ENCODE measurements at places on chromosomes 5 and 9. TPM values are rescaled to one million over a fixed set of nuclear protein-coding genes. Genes with fewer than 3 reads are reported as not detected.

Gene CDKN2B
- not detected for total RNA-seq

Gene IFNA10
- total RNA-seq = not detected

Gene TOR4A
- 0.42 TPM for total RNA-seq

Gene LVRN
- not detected for total RNA-seq

Gene KCNMB1
- total RNA-seq = not detected

Gene ARL14EPL
- 0.44 TPM for total RNA-seq

- DNase-seq = no peak
Observed at GRCh38 chr9:88106492-88106891, 31.8 kb downstream of the SPATA31C2 start.

GRCh38 chr5:153896701-153897100 is 142.0 kb downstream of the FAM114A2 start:
- no peak for DNase-seq

DNA sequence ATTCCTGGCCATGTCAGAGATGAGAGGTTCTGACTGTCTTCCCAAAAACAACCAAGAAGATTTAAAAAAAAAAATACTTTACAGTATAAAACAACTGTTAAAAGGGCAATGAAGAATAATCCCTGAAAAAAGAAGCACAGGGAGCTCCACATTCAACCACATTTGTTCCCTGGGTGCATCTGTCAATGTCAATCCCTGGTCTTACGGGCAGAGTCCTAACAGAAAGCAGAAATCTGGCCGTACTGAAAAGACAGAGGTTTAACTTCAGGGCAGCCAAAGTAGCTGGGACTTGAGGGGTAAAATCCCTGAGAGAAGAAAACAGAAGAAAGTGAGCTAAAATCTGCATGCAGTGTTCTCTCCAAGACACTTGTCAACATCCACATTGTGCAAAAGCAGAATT is 76.6 kb downstream of the RICTOR start:
- DNase-seq = no peak

GRCh38 chr5:101424530-101425175 is 521.6 kb upstream of the ST8SIA4 start:
- no peak for DNase-seq

GRCh38 chr5:138819081-138819480 is 56.1 kb downstream of the LRRTM2 start:
- DNase-seq = no peak

- DNase-seq = no peak
Observed at GRCh38 chr5:171562822-171563221, 143.4 kb downstream of the FGF18 start.

DNA sequence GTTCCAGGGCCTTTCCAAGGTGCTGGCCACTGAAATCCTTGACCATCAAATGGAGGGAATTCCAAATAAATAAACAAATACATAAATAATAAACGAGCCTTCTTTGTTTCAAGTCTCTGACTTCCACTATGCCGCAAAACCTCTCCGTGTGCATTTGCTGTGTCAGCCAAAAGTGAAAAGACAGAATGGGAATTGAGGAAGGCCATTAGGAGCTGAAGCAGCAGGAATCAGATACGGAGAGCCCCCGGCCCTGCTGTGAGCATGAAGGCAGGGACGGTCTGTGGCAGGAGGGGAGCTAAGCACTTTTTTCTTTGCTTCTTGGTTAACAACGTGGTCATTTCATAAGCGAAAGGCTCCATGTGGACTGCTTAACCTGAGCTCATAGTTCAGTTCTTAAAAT is 26.1 kb downstream of the PLPPR1 start:
- no peak for DNase-seq

GRCh38 chr9:12739014-12739652 is 35.7 kb upstream of the LURAP1L start:
- no peak for DNase-seq

GRCh38 chr5:144549580-144549979 is 378.9 kb downstream of the KCTD16 start:
- DNase-seq = no peak

- no peak for DNase-seq
Observed at GRCh38 chr5:67773411-67774266, 441.9 kb upstream of the PIK3R1 start.

DNA sequence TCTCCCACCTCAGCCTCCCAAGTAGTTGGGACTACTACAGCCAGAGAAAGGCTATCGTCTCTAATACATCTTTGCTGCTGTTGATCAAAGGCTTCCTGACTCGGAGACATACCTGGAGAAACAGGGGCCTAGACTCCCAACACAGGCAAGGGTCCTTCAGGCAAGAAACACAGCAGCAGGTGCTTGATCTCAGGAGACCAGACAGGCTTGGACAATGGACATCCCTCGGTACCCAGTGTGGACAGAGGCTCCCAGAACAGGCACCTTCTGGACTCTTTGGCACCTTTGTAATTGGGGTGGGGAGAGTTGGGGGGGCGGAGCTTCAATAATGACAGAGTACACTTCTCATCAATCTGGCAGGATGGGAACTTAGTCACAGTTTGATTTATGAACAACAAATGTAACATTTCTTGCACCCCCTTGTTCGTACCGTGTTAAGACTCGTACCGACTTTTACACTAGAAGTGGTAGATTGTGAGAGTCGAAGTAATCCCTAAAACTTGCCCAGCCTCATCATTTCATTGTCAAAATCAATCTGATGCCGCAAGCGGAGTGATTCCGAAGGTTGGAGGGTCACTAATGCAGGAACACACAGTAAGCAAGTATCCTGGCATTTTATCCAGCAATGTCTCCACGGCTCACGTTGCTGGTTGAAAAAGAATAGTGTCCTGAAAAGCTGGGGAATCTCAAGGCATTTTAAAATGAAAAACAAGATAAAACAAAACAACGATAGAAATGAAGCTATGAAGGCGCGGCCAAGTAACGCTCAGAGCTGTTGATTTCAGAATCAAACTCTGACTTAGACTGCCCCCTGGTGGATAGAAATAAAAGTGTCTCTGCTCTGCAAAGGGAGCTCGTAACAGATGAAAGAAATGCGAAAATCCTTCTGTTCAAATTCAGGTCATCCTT is 46.4 kb upstream of the STK32A start:
- no peak for DNase-seq

DNA sequence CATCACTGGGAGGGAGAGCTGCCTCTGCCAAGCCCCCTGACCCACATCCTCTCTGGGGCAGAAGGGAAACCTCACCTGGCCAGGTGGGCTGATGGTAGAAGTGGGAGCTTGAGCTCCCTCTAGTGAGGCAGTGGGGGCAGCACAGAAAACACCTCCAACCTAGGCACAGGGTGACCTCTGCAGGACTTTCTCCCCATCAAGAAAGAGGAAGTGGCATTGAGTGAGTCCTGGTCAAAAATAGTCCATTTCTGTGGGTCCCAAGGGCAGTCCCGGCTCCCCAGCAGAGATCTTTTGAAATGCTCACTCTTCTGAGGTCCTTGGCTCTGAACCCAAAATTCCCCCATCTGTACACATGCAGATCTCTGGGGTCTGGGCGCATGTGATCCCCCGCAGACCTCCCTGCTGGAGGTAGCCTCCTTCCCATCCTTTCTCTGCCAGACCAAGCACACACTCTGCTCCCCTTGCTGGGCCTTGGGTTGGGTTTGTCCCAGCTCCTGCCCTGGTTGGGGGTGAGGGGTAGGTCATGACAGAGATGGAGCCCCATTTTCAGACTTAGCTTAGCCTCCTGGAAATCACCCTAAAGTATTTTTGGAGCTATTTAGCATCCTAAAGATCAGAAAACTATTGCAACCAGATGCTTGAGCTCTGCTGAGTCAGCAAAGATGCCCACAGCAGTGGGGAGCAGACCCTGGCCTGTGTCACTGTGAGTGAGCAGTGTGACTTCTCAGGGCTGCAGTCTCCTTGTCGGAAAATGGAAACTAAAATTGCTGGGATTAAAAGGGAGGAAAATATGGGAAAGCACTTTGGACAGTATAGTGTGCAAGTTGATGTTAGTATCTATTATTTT is 41.6 kb upstream of the LCP2 start:
- DNase-seq = peak; percentile 55

DNA sequence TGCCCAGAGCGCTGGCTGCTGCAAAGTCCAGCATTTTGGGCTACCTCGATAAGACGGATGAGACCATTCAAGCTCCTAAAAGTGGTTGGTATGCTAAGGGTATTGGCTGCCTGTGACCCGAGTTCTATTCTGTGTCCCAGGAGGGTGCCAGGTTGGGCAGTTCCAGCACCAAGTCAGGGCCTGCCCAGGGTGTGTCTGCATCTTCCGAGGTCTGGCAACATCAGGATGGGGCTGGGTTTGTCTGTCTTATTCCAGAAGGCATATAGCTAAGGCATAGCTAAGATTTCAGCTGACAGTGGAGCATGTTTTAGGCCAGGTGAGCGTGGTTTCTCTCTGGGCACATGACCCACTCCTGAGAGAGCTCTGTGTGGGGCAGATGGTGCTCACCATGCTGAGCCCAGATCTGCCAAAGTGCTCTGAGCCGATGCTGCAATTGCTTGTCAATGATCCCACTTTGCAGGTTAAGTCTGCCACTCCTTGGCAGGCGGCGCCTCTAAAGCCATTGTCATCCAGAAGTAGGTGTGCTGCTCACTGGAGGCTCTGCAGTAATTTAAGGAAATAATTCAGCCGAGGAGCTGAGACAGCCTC is 7.8 kb downstream of the SLC9A3 start:
- no peak for DNase-seq

DNA sequence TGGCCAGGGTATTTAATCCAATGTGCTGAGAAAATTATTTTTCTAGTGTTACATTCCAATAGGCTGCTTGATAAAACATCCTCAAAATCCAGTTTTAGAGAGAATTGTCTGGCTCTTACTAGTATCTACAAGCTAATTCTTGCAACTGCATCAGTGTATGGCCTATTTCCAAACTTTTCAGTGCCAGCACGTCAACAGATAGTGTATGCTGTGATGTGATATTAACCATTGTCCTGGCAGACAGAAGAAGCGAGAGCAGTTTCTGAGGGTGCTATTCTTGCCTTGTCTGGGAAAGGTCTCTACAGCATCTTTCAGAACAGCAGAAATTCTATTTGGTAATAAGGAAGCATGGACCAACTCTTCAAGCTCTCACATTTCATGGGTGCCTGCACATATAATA is 174.2 kb upstream of the CDH12 start:
- no peak for DNase-seq

- no peak for DNase-seq
Observed at GRCh38 chr5:143400541-143401226, 2.8 kb downstream of the NR3C1 start.

DNA sequence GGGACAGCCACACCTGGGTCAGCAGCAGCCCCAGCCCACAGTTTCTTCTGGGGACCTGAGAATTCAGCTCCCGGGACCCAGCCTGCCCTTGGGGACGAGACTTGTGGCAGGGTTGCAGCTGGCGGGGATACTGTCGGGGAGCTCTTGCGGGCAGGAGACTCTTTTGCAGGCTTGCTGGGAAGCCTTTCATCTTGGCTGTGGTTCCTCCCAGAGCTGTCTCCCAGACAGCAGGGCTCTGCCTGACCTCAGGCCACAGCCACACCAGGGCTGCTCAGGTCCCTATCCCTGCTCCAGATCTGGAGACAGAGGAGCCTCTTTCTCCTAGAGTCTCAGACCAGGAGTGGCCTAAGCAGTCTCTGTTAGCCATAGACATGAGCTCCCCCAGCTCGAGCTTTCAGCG is 4.7 kb upstream of the MYMK start:
- DNase-seq = no peak

DNA sequence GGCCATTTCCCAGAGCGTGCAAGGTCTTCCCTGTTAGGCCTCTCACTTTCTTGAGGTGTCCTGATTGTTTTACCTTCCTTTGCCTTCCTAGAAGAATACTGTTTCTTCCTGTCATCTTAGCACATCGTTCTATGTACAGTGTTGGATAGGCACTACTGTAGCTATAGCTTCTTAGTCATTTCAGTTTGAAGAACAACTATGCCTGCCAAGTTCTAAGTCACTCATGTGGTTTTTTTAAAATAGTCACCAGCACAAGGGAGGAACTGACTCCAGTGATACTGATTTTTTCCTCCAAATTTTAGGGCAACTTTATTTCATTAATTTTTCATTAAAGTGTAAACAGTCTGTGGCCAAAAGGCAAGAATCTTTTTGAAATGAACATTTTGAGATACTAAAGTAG is 122.4 kb upstream of the NR5A1 start:
- DNase-seq = no peak
